Breast epithelium (tissue), 4 donors: ENCODE measurements at places on chromosomes 2 and 18. TPM values are rescaled to one million over a fixed set of nuclear protein-coding genes. Genes with fewer than 3 reads are reported as not detected.
A peak's percentile ranks its signal among the peaks of the same experiment; 100 is the strongest.

DNA sequence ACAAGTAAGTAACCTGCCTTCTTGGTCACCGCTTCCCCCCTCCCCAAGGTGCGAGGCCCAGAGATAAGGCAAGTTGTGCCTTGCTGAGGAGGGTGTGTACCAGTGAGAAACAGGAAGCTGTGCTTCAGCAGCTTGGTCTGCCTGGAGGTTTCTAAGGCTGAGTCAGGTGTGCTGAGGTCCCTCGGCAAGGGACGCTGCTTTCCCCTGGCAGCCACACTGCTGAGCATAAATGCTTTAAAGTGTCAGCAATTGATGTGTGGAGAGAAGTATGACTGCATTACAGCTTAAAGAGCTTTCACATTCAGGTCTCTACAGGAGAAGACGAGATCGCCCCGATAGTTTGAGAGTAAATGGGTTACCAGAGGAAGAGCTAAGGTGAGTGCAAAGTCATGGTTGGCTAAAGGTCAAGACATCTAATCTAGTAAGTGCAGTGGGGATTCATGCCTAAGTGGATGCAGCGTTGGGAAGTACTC lies 86.9 kb downstream of the LIMS1 start:
- peak; percentile 31 for DNase-seq

DNA sequence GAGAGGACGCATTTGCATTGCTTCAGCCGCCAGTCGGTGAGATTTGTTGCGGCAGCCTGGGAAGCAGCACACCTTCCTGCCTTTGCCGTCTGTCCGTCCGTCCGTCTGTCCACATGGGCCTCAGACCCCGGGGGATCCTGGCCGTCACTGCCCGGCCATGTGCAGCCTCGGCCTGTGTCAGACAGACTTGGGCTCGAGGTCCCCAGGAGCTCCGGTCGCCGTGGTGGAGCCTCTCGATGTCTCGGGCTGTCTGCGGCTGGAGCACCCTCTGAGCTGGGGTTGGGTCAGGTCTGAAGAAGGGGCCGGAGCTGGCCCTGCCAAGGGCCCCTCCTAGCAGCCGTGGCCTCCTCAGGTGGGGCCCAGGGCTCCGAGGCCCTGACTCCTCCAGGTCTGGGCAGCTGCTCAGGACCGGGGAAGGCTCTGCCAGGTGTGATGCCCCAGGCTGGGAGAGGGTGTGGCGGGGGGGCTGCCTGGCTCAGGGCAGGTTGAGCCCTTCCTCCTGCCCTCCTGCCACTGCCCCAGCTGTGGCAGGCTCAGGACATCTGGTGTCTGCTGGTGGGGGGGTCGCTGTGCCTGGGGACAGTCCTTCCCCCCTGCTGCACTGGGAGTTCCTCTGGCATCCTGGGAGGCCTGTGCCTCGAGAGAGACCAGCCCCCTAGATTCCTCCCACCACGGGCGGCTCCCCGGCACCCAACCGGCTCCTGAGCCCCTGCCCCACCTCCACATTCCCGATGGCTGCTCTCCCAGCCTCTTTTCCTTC lies 11.8 kb downstream of the NEU4 start:
- no peak for DNase-seq

DNA sequence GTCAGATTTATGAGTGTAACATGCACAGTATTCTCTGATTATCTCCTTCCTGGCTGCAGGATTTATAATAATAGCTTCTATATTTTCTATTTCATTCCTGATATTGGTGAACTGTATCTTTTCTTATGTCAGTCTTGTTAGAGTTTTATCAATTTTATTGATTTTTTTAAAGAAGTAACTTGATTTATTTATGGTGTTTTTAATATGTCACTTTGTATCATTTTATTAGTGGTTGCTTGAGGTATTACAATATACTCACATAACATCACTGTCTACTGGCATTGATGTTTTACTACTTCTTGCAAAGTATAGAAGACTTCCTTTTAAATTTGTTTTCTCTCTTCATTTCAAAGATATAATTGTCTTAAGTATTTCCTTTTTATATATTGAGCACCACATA lies 270.5 kb upstream of the GYPC start:
- DNase-seq, result no peak

DNA sequence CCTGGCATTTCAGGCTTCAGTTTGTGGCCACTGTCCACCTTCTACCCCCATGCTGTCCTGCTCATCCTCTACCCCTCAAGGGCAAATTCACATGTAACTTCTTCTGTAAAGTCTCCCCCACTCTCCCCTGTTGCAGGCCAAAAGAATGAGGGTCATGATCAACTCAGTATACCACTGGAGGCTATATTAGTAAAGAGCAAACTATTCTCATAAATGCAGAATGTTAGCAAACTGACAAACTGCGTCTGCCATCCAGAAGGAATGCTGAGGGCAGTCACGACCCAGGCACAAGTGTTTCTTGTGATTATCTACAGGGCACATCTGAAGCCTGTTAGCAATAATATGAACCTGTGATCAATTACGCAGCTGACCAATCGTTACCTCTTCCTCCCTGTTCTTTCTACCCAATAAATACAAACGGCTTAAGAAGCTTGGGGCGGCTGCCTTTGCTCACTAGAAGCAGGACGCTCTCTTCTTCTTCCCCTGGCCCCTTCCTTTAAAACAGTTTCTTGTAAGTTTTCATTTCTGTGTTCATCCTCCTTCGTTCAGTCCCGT lies 58.3 kb downstream of the SEPTIN10 start:
- DNase-seq, result no peak

GRCh38 chr2:105950521-105951383 lies 206.0 kb downstream of the NCK2 start:
- no peak for DNase-seq

GRCh38 chr2:172270278-172271079 lies 156.9 kb upstream of the ITGA6 start:
- no peak for DNase-seq

GRCh38 chr2:226578879-226579278 lies 220.7 kb downstream of the IRS1 start:
- DNase-seq, result no peak

DNA sequence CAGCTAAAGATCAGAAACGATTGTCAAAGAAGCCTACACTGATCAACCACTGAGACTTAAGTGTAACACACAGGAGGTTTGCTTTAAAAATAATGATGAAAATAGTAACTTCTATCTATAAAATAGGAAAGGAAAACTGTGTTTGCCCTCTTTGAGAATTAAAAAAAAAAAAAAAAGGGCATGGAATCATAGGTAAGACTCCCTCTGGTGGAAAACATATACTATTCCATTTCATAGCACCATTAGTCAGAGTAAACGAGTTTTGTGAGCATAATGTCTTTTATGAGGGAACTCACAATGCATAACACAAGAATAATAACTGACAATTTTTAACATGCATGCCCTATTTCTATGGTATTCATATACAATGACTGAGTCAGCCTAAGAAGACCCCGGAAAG lies 36.3 kb downstream of the SLC35F5 start:
- no peak for DNase-seq

GRCh38 chr2:100208141-100208770 lies 65.9 kb upstream of the AFF3 start:
- no peak for DNase-seq

Gene CCDC121
- total RNA-seq, result 5.1 TPM

Gene L3MBTL4
- 23.0 TPM for total RNA-seq

Gene HAUS1
- 62.6 TPM for total RNA-seq

Gene IKZF2
- total RNA-seq, result 22.0 TPM
